ENCODE measurements at places on chromosomes 12 and 14.

GRCh38 chr14:89085231-89085731 is 260.8 kb downstream of the TTC8 start:
- no peak for DNase-seq

GRCh38 chr14:76767681-76768656 is 6.7 kb downstream of the VASH1 start:
- DNase-seq = peak; percentile 14

GRCh38 chr14:100653409-100653808 is 66.2 kb upstream of the BEGAIN start:
- peak; percentile 9 for DNase-seq

DNA sequence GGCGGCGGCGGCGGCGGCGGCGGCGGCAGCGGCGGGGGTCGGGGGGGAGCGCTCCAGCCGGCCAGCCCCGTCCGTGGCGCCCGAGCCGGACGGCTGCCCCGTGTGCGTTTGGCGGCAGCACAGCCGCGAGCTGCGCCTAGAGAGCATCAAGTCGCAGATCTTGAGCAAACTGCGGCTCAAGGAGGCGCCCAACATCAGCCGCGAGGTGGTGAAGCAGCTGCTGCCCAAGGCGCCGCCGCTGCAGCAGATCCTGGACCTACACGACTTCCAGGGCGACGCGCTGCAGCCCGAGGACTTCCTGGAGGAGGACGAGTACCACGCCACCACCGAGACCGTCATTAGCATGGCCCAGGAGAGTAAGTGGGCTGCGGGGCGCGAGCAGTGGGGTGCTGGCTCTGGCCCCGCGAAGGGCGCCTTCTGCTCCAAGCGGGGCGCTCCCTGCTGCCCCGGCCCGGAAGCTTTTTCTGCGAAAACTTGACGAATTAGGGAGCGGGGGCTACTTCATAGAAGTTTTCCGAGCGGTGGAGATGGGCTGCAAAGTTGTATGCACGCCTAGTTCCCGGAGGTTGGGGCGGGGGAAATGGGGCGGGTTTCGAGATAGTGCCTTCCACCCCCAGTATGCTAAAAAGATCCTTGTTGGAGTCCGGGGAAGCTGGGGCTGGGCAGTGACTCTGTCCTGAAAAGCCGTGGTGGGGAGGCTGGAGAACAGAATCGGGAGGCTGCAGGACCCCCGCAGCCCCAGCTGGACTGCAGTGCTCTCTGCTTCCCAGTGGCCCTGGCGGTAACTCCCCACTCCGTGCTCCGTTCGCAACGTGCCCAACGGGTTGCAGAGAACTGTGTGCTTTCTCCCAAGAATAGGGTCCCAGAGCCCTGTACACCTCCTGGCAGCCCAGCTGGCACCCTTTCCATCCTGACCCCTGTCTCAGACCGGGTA is 751 bp downstream of the GDF11 start:
- no peak for DNase-seq

Data from stimulated activated CD8-positive, alpha-beta memory T cell treated with anti-CD3 and anti-CD28 coated beads, Interleukin-12 subunit alpha, Interleukin-12 subunit beta, amount 100 ng/mL, for 1 hour (primary cell).